ENCODE measurements at places on chromosomes 7 and 10.

DNA sequence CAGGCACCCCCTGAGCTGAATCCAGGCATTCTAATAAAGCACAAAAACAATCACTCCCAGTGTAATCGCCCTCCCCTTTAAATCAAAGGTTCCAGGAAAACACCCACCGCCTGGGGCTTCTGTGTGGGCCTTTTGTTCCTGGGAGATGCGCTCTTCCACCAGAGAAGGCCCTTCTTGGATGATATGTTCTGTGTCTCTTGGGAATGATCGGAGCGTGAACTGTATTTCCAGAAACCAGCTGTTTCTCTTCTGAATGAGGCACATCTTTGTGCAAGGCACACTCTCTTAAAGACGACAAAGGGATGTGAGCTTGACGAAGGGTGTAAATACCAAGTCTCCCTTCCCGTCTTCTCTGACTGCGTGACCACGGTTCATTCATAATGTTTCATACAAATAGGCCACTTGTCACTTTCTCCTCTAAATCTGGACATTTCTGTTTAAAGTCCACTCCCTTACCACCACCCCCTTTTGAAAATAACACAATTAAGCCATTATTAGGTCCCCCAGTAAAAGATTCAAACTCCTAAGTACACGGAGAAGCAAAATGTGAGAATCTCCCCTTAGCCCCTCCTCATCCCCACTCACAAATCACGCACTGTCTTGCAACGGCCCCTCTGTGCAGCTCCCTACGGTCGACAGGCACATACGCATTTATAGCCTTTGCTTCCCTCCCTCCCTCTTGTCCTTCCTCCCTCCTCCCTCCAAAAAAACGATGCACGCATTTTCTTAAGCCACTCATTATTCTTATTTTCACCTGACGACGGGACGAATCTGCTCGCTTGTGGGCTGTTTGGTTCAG is 45.6 kb upstream of the ENO4 start:
- DNase-seq, result no peak

DNA sequence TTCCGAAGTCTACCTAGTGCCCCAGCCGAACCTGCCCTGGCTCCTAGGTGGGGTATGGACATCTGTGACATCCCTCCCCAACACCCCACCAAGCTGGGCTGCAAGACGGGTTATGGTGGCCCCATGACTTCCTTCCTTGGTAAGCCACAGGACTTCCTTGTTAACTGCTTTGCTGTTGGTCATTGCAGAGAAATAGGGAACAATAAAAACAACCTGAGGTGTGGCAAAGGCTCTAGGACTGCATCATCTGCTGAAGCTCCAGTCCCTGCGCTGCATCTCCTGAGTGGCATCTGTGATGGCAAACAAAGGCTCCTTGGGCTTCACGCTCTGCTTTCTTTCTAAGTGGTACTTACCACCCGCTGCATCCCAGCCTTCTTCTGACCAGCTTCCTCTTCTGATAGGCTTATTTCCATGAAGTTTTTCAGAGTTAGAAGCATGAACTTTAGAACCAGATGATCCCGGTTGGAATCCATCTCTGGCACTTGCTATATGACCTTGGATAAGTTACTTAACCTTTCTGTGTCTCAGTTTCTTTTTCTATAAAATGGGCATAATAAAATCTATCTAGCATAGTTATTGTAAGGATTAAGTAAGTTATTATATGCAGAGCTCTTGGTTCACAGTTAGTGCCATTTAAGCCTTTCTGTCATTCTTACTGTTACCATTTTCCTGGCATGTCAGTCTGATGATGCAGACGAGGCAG is 216.8 kb downstream of the RPS24 start:
- no peak for DNase-seq

GRCh38 chr10:72218726-72219125 is 2.6 kb upstream of the ASCC1 start:
- no peak for DNase-seq

DNA sequence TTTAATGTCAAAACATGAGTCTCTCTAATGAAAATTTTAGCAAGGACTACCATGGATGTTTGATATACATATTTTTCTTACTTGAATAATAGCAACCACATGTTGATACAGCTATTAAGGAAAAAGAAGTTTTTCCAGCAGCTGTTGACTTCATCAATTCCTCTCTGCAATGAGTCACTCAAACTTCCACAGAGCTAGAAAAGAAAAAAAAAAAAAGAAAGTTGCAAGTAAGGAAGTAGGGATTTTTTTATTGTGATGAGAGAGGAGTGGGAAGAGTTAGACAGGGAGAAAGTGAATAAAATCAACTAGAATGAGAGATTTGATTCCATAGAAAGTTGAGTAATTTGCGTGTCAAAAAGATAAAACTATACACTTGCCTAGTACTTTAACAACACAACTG is 46.2 kb downstream of the CAV1 start:
- DNase-seq, result no peak

DNA sequence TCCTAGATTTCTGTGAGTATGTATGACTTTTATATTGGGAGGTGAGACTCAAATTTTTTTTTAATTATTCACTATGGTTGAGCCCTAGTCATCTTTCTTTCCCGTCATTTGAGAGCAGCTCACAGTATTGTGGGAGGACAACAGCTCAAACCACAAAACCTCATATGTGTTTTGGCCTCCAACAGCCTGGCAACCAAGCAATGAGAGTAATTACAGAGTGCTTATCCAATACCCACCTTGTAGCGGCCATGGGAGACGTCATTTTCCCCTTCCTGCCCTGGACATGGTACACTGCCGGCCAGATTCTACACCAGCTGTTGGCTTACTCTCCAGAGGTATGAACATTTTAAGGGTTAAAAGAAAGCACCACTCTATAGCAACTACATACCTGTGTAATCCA is 49.1 kb downstream of the DOCK4 start:
- no peak for DNase-seq

- no peak for DNase-seq
Measured at GRCh38 chr10:72092171-72092924, 4.0 kb upstream of the SPOCK2 start.

- no peak for DNase-seq
Measured at GRCh38 chr7:106618480-106618879, 42.5 kb downstream of the CCDC71L start.

DNA sequence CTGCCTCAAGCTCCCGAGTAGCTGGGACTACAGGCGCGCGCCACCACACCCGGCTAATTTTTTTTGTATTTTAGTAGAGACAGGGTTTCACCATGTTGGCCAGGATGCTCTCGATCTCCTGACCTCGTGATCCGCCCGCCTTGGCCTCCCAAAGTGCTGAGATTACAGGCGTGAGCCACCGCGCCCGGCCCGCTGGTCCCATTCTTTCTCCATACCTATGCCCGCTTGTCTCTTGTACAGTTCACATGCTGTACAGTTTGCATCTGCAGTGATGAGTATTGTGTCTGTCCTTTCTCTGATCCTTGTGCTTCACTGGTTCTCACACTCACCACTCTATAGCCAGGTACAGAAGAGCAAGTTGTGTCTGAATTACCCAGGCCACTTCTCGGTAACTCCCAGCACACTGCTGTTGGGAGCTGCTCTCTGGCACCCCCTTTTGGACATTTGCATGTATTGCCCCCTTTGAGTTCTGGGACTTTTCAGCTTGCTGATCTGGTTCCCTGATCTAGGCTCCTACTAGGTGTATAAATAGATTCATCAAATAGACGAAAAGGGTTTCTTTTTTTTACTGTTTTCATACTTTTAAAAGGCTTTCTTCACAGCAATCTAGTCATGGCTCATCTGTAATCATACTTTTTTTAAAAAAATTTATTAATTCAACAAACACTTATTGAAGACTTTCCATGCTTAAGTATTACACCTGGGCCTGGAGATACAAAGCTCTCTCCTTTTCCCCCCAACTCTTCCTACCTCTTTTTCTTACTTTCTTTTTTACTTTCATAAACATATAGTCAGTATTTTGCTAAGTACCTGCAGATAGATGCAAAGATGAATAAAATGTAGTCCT is 53.5 kb downstream of the AOAH start:
- DNase-seq, result peak; percentile 51

- DNase-seq, result no peak
Measured at GRCh38 chr7:73988197-73988596, 39.8 kb upstream of the ELN start.

- no peak for DNase-seq
Measured at GRCh38 chr7:74222851-74223710, 13.3 kb downstream of the LAT2 start.

- no peak for DNase-seq
Measured at GRCh38 chr7:91343420-91343960, 79.3 kb downstream of the FZD1 start.

GRCh38 chr7:156620291-156620675 is 20.3 kb upstream of the RNF32 start:
- DNase-seq, result no peak

- DNase-seq, result no peak
Measured at GRCh38 chr7:91789086-91789485, 91.4 kb downstream of the MTERF1 start.

- no peak for DNase-seq
Measured at GRCh38 chr7:39451901-39452300, 114.3 kb upstream of the YAE1 start.

GRCh38 chr10:124228471-124228870 is 135.1 kb upstream of the CHST15 start:
- DNase-seq, result no peak

GRCh38 chr7:154767142-154767541 is 235.8 kb downstream of the PAXIP1 start:
- no peak for DNase-seq

GRCh38 chr7:92716825-92717580 is 119.4 kb downstream of the CDK6 start:
- no peak for DNase-seq

GRCh38 chr7:90797596-90797995 is 201.5 kb downstream of the CDK14 start:
- no peak for DNase-seq

DNA sequence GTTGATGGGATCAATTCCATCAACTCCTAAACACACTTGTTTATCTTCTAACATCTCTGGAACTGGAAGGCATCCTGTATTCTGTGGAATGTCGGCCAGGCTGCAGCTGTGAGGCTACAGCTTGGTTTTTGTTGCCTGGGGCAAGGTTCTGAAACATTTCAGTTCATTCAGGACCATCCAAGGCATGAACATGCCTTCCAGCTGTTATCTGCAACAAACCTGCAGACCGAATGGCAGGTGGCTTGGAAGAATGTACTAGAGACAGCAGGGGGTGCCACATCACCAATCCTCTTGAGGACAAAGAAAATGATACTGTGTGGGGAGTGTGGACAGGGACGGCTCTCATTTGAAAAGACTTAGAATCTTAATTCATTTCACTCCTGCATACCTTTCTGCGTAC is 12.4 kb downstream of the PAPOLB start:
- no peak for DNase-seq

GRCh38 chr7:132453826-132454225 is 122.4 kb downstream of the PLXNA4 start:
- DNase-seq, result no peak

- DNase-seq, result no peak
Measured at GRCh38 chr10:122053314-122053713, 64.4 kb downstream of the TACC2 start.

GRCh38 chr7:30750683-30751650 is 968 bp upstream of the INMT start:
- DNase-seq, result no peak

DNA sequence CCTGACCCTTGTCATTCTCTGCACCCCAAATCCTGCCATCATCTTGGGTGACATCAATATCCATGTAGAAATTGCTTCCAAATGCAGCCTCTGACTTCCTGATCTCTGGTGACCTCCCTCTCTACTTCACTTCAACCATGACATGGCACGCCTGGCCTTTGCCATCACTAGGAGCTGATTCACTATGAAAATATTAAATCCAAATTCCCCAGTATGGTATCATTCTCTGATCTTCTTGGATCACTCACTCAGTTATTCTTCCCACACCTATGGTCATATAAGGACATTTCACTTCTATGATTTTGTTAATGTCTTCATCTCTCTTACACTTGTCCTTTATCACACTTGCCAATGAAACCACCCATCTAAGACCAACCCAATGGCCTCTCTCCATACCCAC is 73.7 kb upstream of the ODAD2 start:
- DNase-seq, result no peak

DNA sequence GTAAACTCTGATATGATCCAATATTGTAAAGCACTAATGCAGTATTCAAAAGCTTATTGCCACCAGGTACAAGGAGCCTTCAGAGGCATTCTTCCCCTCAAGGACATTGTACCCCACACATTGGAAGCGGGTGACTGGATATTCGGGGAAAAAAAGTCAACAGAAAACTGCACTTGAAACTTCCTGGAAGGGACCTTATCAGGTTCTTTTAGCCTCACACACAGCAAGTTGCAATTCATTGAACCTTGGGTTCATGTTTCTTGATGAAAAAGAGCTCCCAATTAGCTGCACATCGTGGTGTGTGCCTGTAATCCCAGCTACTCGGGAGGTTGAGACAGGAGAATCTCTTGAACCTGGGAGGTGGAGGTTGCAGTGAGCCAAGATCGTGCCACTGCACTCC is 16.4 kb upstream of the MICU1 start:
- no peak for DNase-seq

DNA sequence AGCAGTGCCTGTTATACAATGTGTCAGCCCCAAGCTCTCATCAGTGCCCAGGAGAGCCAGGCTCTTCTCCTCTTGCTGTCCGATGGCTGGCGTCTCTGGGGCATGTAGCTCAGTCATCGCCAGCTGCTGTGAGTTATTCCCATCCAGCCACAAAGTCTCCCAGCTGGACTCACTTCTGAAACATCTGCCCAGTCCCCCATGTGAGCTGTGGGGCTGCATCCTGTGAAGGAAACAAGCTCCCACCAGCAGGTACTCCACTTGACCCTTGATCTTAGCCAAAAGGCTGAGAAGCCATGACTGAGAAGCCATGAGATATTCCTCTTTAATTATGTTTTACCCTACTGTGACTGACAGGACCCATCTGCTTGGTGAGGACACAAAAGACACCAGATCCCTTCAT is 212.7 kb upstream of the IGFBP3 start:
- DNase-seq, result no peak

- no peak for DNase-seq
Measured at GRCh38 chr7:98329100-98329790, 47.8 kb downstream of the BRI3 start.

DNA sequence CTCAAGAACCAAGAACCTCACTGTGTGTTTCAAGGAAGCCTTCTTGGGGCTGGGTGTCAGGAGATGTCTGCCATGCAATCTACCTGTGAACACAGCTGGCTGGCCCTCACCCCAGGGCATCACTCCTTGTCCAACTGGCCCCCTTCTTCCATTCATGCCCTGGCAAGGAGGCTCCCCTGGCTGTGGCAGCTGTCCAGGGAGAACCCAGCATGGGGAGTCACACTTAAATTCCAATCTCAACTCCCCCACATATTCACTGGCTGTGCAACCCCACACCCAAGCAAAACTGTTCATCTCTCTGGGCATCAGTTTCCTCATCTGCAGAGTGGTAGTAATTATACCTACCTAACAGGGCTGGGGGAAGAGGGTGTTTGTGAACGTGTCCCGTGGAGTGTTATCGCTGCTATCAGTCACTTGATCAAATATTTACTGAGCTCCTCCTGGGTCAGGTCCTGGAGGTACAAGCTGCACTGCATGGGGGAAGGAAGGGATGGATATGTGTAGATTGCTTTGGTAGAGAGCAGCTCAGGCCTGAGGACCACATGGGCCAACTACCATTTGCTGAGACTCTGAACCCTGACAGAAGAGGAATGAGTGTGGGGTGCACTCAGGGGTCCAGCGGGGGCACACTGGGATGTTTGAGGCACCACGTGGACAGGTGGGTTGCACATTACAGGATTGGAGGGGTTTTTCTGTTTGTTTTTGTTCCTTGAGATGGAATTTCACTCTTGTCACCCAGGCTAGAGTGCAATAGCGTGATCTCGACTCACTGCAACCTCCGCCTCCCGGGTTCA is 2.1 kb upstream of the GPRIN2 start:
- DNase-seq, result no peak

Measured in activated CD4-positive, alpha-beta T cell treated with anti-CD3 and anti-CD28 coated beads, Interleukin-2, amount 50 U/mL, for 4 hours (primary cell).